Hypothalamus (tissue), 51 donors: ENCODE measurements at places on chromosomes 4 and X.

DNA sequence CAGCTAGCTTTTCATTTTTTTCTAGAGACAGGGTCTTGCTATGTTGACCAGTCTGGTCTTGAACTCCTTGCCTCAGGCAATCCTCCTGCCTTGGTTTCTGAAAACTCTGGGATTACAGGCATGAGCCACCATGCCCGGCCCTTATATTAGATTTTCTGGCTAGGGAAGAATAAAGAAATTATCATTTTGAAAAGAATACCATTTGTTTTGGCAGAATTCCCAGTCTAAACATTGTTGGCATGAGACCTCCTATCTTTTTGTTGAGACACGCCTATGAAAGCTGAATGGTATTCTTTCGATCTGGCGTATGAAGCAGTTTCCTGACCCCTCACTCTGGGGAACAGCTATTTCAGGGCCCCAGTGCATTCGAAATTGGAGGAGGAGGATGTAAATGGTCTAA lies 107.0 kb downstream of the REPS2 start:
- DNase-seq, result no peak

GRCh38 chr4:110510955-110511544 lies 35.1 kb downstream of the ENPEP start:
- no peak for DNase-seq

DNA sequence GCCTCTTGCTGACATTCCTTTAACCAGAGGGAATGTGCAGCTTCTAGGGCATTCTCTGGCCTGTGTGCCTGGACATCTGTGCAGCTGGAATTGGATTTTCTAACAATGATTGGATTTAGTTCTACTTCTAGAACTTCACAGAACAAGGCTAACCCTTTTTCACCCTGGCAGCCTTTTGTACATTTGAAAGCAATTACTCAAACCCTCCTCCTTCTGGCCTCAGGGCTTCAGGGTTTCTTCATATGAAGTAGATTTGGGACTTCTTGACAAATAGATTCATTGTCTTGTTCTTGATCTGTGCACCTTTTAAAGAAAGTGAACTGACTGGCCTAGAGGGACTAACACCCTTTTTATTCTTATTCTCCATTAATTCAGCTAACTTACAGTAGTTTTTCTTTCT lies 30.1 kb downstream of the SPATA18 start:
- DNase-seq, result no peak

GRCh38 chr4:3529363-3529762 lies 2.9 kb downstream of the LRPAP1 start:
- DNase-seq, result no peak
